HT1080 (cell line): ENCODE measurements at places on chromosomes 5 and 9. TPM values are rescaled to one million over a fixed set of nuclear protein-coding genes. Genes with fewer than 3 reads are reported as not detected.

LPAR1 gene
- 2.1 and 2.7 TPM in 2 replicates for total RNA-seq

DNA sequence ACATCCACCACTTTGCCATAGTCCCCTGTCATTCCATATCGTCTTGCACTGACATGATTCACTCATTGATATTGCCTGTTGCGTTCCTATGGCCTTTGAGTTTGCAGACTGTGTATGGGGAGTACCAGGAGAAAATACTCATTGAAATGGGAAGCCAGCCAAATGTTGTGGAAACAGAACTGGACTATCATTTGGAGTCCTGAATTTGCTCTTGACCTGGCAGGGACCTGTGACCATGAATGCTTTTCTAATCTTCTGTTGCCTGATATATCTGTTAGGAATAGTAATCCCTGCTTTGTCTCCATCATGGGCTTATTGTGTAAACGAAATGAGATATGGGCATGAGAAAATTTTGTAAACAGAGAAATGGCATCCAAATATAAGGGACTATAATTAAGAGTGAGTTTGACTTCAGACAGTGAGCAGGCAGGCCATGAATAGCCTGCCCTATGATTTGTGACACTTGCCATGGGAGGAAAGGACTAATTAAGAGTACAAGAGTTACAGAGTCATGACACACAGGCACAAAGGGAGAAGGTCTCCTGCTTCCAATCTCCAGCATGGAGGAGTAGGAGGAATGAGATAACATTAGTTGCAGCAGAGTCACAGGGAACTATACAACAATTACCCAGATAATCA, 572.9 kb upstream of the SGCD start:
- DNase-seq: no peak

PCDHB11 gene
- total RNA-seq: not detected in 2 replicates

GRCh38 chr9:108859459-108860114, 2.5 kb upstream of the ACTL7A start:
- peak; percentile 30 for DNase-seq

PLEKHG4B gene
- 0.27 and 0.61 TPM in 2 replicates for total RNA-seq

DNA sequence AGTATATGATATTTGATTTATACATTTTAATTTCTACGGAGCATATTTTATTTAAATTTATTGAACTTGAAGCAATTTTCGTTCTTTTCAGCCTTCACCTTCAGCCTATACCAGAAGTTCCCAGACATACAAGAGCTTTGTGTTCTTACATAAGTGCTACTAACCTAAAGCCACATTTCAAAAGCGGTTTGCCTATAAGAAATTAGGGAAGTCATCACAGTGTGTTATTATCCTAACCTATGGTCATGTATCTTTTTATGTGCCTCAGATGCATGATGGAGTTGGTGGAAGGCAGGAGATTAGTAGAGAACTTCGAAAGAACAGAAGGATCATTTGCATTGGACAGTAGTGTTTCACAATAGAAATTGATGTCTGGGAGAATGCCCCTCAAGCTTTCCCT, 3.1 kb downstream of the KIF2A start:
- no peak for DNase-seq

- no peak for DNase-seq
These were observed 40.4 kb downstream of the ADAMTS2 start for GRCh38 chr5:179304871-179305270.

- no peak for DNase-seq
These were observed 190.5 kb downstream of the GAS1 start for GRCh38 chr9:86756576-86757381.

DNA sequence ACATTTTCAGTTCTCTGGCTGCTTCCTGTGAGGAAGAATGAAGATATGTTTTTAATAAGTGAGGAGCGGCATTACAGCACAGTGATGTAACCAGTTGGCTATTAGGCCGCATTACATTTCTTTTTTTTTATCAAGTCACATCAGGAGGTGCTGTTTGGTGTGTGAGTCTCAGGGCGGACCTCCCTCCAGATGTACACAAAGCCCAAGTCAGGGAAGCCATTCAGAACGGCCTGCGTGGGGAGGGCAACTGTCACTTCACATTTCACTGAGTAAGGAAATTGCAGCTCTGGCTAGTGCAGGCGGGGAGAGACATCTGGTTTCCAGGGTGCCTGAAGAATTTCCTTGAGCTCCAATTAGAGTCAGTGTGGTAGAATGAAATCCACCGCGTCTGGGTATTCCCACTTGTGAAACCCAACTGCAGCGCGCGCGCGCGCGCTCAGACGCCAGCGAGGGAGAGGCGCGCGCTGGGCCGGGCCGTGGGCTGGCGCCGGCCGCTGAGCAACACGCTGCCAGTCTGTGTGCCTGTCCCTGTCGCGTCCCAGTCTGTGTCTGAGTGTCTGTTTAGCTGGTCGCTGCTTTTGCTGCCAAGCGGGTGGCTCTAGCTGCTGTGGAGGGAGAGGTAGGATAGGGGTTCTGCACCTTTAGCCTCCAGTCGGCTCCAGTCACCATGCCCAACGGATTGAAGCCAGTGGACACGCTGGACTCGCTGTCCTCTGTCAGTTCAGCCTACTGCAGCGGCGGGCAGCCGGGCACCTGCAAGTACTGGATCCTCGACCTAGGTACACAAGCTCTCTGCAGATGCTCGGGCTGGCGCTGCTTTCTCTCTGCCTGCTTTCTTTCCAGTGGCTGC, 140.8 kb upstream of the OTULINL start:
- DNase-seq: no peak

DNA sequence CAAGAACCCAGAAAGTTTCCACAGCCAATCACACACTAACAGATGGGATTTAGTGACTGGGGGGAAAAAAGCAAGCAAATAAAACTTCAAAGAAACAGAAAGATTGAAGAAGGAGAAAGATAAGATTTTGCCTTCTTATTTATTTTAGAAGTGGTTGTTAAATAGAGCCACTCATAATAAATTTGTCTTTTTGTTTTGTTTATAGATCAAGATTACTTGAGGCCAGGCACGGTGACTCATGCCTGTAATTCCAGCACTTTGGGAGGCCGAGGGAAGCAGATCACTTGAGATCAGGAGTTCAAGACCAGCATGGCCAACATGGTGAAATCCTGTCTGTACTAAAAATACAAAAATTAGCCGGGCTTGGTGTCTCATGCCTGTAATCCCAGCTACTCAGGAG, 94.9 kb upstream of the RANBP3L start:
- DNase-seq: peak; percentile 28

ZFP2 gene
- total RNA-seq: not detected in 2 replicates

DNA sequence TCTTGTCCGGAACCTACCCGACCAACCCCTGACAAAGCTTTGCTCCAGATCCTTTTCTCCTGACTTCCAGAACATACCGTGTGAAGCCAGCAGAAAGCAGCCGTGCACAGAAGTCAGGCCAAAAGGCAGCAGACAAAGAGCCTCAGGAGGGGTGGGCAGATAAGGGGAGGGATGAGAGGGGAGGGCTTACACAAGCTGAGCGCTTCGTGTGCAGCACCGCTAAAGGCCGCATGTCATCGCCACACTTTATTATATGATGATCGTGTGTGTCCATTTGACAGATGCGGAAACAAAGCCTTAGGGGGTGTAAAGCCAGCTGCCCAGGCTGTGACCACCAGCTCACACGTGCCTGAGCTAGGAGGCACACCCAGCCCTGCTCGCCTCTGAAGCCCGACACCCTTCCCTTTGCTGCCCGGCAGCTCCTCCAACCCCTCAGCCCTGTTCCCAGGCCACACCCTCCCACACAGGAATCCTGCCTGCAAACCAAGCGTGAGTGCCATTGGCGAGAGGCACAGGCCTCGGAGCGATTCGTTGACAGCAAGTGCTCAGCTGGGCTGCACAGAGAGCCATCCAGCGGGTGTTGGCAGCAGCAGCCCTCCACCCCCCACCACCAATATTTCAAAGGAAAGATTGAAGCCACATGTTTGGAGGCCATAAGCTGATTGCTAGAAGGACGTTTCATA, 170.5 kb upstream of the SMIM23 start:
- no peak for DNase-seq

GRCh38 chr9:127140181-127140580, 17.7 kb upstream of the ANGPTL2 start:
- DNase-seq: no peak

- no peak for DNase-seq
These were observed 158.7 kb upstream of the IER5L start for GRCh38 chr9:129336601-129337331.

- DNase-seq: no peak
These were observed 441.8 kb upstream of the SGCD start for GRCh38 chr5:155885199-155885598.

GRCh38 chr9:755454-756381, 85.8 kb upstream of the DMRT1 start:
- peak; percentile 98 for DNase-seq

CD72 gene
- 0.27 TPM in 1 of 2 replicates, not detected in the other for total RNA-seq

DNA sequence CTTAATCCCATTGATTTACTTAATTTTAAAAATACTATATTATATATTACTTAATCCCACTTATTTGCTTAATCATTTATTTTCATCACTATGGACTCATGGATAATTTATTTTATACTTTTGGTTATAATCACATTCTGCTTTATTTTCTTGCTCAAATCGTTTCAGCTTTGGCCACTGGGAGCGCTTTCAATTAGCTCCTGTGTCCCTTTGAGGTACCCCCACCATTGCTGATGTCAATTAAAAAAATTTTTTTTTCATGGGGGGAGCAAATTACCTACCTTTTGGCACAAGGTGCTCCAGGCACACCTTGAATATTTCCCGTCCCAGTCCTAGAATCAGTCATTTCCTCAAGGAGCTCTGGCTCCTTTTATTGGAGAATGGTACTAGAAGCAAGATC, 1.4 kb upstream of the TRIO start:
- no peak for DNase-seq

DNA sequence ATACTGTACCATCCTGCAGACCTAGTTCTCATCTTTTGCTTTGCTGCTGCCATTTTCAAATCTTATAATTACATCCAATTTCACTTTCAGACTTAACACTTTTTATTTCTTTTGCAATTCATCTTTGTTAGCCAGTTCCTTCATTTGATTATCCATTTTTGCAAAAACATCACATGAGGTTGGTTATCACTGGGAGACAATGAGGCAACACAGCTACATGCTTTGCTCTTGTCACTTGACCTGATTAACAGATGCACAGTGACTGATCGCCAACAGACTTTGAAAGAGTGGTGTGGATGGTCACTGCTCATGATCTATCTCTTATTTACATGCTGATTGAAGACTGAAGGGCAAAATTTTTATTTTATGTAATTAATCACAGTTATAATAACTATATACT, 17.0 kb upstream of the RNF20 start:
- no peak for DNase-seq

DNA sequence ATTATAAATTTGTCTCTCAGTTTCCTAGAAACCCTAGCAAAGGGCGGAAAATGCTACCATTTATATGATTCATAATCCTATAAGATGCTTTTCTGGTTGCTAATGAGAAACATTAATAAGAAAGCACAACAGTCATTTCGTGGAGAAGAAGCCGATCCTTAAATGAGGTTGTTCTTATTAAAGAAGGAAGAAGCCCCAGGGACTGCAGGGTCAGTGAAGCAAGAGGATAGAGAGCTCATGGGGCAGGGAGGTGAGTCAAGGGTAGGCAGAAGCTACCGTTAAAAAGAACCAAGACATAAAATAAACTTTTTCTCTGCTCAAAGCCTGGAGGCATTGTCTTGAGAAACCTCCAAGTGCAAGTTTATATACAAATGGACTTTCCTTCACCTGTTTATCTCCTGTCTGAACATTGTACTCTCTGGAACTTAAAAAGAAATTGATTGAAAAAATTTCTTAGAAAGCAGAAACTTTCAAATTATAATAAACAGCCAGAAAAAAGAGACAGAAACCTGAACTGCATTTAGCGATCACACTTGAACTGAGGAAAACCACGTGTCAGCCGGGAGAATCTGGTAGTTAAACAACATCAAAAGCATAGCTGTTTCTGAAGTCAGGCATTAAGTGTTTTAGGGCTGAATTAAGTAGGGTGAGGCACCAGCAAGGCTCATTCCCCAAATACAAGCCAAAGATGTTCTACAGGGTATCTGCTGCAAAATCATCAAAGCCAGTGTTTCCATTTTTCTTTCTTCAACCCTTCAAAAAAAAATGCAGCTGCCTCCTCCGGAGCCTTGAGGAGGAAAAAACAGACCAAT, 21.9 kb downstream of the HTR4 start:
- DNase-seq: no peak

- no peak for DNase-seq
These were observed 192.9 kb downstream of the CARTPT start for GRCh38 chr5:71912021-71912420.

DNA sequence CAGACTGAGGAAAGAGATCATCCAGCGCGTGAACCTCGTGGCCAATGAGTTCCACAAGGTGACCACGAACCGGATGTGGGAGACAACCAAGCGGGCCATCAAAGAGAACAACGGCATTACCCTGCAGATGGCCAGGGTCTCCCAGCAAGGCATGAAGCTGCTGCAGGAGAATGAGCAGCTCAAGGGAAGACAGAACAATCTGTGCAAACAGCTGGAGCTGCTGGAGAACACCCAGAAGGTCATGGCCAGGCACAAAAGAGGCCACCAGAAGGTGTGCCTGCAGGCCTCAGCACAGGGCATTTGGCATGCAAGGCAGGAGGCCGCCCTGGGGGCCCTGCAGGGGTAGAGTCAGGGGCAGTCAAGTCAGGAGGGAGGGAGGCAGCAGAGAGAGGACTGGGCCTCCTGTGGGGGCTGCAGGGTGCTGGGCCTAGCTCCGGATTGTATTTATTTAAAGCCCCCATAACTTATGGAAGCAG, 4.2 kb downstream of the PTRH1 start:
- DNase-seq: peak; percentile 10

GRCh38 chr5:102528600-102528999, 29.8 kb upstream of the SLCO6A1 start:
- no peak for DNase-seq

- no peak for DNase-seq
These were observed 7.4 kb downstream of the UGCG start for GRCh38 chr9:111904026-111904425.

GRCh38 chr5:88923623-88924329, 40.8 kb upstream of the MEF2C start:
- no peak for DNase-seq

DNA sequence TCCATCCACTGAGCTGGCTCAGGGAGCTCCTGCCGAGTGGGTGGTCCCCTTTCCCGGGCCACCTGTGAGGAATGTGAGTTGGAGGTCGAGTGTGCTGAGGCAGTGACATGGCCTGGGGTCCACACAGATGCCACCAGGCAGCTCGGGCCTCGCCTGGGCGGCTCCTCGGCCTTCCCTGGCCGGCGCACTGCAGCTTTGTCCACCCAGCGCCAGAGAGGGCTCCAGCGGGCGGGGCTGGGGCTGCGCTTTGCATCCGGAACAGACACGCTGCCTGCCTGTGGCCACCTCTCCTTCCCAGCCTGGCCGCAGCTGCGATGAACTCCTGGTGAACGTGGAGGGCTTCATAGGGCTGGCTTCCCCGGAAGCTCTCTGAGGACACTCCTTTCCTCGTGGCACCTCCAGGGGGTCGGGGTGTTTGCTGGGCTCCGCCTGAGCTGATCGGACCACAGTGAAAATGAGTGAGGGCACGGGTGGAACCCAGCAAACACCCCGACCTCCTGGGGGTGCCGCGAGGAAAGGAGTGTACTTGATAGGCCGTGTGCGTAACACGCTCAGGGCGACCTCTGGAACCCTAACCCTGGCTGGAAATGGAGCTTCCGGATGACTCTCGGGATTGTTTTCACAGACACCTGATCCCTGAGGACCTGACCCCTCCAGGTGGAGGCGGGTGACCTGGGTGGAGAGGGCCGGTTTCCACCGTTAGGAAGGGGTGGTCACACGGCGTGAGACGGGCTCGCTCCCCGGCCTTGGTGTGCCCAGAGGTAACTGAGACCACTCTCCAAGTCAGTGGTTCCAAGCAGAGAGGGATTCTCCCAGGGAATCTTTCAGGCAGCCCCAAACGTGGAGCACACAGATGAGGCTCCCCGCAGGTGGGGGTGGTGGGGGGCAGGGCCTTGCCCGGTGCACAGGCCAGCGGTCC, 31.8 kb upstream of the RXRA start:
- DNase-seq: no peak

- no peak for DNase-seq
These were observed 3.5 kb downstream of the AHRR start for GRCh38 chr5:324736-325612.
